ENCODE measurements at places on chromosomes 2 and 18.

- peak; percentile 61 for DNase-seq
Measured at GRCh38 chr18:55515941-55516710, 71.9 kb downstream of the TCF4 start.

DNA sequence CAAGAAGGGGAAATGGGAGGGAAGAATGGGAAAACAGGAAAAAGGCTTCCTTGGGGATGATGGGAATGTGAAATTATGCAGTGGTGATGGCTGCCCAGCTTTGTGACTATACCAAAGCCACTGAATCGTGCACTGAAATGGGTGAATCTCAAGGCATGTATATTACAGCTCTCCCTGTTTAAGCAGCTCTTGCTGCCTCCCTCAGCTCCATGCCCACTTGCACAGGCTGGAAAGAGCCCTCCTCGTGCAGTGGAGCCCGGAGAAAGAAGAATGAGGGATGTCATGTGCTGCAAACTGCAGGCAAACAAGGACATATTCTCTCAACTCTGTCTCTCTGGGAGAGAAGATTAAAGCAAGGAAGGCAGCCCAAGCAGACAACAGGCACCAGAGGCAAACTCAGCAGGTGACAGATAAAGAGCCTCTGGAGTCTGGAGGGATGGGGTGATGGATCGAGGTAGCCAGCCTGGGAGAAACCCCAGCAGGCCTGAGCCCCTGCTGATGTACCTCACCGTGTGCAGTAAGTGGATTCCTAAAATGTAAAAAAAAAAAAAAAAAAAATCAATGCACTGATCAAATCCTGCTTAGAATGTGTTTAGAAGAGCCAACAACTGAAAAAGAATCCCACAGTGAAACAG, 62.4 kb upstream of the SLC66A3 start:
- no peak for DNase-seq

DNA sequence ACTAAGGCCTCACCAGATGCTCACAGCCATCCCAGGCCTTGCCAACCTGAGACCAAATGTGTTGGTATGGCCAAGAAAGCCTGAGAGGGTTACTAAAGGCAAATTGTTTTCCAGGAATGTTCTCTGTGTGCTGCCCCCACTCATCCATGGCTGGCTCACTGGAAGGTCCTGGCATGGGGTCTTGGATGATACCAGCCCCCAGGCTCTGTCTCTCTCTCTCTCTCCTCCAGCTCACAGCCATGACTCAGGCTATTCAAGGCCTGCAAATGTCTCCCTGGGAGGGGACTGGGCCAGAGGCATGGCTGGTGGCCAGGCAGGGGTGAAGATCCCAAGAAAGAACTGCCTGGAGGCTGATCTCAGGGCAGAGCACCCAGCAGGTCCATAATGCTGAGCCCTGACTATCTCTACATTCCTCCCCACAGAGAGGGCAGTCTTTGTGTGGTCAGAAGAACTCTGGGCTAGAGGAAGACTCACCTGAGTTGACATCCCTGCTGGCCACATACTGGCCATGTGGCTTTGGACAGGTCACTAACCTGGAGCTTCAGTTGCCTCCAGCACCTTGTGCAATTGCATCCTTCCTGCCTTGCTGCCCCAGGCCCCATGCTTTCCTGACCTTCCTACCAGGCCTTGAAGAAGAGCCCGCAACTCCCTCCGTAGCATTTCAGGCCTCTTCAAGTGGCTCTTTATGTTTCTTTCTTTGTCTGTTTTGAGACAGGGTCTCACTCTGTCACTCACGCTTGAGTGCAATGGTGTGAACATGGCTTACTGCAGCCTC, 150.4 kb downstream of the ZFP36L2 start:
- DNase-seq: peak; percentile 90

GRCh38 chr2:42150159-42150558, 19.0 kb upstream of the EML4 start:
- no peak for DNase-seq

DNA sequence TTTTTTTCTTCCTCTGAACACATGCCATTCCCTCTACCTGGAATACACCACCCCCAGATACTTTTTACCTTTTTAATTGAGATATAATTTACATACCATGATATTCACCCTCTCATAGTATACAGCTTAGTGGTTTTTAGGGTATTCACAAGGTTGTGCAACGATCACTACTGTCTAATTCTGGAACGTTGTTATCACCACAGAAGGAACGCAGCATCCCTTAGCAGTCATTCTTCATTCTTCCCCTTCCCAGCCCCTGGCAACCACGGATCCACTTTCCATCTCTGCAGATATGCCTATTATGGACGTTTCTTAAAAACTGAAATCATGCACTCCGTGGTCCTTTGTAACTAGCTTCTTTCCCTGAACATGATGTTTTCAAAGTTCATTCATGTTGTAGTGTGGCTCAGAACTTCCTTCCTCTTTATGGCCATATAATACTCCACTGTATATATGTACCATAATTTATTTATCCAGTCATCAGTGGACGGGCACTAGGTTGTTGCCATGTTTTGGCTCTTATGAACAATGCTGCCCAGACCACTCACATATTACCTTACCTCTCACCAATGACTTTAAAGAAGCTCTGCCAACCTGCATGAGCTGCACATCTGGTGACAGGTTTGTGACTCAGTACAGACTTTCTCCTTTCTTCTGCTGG, 168.9 kb downstream of the CTIF start:
- no peak for DNase-seq

- DNase-seq: no peak
Measured at GRCh38 chr2:236157366-236157765, 10.8 kb downstream of the GBX2 start.

DNA sequence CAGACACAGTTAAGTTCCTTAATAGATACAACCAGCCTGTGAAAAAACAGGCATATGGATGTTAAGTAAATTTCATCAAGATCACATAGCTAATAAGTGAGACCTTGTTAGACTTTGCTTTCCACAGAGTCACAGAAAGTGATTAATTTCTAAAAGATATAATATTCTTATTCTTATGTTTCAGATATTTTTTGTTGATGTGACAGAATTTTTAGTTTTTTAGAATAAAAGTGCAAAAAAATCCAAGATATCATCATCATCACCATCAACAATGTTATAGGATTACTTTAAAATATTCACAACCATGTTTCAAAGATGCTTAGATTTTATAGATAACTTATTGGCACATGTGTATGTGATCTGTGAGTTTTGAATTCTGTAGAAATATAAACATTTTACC, 132.3 kb upstream of the ITGA4 start:
- no peak for DNase-seq

GRCh38 chr18:80190311-80190710, 57.0 kb downstream of the PARD6G start:
- no peak for DNase-seq

GRCh38 chr2:213150315-213151097, 906 bp downstream of the IKZF2 start:
- no peak for DNase-seq

DNA sequence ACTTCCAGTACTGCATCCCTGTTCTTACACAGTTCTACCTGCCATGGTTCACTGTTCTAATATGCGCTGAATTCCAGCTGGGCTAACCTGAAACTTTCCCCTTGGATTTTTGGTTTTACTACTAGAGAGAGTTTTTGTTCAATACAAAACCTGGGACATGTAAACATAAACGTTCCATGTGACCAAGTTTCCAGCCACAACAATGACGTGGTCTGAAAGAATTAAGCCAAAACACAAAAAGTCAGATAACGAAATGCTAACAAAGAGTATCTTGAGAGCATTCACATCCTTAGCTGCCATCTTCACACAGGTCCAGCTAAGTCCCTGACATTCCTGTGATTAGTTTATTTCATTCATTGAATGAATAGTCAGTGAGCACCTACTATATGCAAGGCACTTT, 467.0 kb upstream of the PKDCC start:
- DNase-seq: no peak

DNA sequence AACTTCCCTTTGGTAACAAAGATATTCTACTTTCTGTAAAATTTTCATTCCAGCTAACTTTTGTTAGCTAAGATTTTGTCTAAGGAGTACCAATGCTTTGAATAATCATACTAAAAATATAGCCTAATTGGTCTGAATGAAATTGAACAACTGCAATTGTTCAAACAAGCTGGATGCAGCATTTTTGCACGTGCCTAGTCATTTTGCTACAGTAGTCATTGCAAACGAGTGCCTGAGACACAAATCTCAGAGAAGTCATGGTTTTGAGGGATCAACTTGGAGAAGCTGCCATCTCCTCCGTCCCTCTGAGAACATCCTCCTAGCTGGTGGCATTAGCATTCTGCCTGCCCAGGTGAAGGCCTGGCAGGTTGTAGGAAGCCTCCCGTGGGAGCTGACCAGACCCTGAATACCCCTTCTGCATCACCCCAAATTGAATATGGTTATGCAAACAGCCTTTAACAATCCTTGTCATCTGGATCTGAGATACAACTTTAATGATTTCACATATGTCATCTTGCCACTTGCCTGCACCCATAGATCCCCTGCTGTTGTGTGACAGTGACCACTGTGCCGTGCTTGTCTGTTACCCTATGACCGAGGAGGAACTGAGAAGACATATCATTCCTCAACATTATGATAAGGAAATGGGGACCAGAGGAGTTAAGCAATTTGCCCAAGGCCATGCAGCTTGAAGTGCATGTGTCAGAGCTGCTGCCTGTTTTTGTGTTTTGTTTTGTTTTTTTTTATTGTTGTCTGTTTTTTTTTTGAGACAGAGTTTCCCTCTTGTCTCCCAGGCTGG, 29.1 kb upstream of the MGAT4A start:
- no peak for DNase-seq

DNA sequence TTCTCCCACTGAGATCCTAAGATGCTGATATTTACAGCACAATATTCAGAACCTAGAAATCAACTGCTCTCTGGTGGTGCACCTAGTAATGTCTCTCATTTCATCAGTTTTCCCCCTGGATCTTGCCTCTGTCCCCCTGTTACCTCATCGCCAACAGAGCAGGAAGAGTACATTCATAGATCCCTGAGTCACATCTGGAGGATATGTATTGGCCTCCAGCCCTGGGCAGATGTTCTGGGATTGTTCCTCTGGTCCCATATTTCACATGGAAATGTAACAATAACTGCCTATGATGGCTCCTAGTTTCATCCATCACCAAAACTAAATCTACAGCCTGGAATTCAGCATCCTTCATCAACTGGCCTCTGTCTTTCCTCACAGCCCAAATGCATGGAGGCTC, 278.8 kb upstream of the SLC14A2 start:
- DNase-seq: no peak

- DNase-seq: no peak
Measured at GRCh38 chr18:48019557-48020325, 89.3 kb upstream of the SMAD2 start.

DNA sequence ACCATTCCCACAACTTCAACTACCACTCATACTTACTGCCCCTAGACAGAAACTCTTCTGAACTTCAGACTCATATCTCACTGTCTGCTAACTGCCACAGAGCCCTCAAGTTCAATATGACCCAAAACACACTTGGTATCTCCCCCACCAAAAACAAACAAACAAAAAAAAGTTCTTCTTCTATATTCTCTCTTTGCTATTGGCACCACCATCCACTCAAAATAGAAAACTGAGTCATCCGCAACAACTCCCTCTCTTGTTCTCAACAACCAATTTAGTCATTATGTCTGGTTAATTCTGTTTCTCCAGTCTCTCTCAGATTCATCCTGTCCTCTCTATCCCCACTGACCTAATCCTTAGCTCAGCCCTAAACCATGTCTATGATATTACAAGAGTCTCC, 7.2 kb upstream of the DCTN1 start:
- DNase-seq: no peak

DNA sequence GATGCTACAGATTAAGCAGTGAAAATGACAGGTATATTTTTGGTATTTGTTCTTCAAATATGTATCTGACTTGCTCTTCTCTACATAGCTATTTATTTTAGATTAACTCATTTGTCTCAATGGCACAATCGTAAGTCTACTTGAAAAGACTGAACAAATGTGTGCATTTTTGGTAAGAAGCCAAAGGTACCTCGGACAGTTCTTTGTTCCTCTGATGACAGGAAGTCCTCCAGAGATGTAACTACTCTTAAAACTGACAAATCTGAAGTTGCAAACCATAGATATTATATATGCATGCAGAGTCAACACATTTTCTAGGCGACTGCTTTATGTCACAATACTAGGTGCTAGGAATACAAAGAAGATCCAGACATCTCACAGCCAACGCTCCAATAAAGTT, 36.7 kb downstream of the NDUFAF7 start:
- DNase-seq: peak; percentile 5

GRCh38 chr2:147464737-147465357, 380.0 kb upstream of the ACVR2A start:
- no peak for DNase-seq

- no peak for DNase-seq
Measured at GRCh38 chr18:6994771-6995430, 122.7 kb downstream of the LAMA1 start.

GRCh38 chr2:38440655-38441054, 63.6 kb upstream of the ATL2 start:
- no peak for DNase-seq

GRCh38 chr2:11746807-11747459, 501 bp downstream of the LPIN1 start:
- DNase-seq: no peak

- no peak for DNase-seq
Measured at GRCh38 chr2:68426848-68427579, 40.1 kb downstream of the FBXO48 start.

- DNase-seq: peak; percentile 22
Measured at GRCh38 chr18:47756364-47757016, 174.0 kb downstream of the SMAD2 start.

DNA sequence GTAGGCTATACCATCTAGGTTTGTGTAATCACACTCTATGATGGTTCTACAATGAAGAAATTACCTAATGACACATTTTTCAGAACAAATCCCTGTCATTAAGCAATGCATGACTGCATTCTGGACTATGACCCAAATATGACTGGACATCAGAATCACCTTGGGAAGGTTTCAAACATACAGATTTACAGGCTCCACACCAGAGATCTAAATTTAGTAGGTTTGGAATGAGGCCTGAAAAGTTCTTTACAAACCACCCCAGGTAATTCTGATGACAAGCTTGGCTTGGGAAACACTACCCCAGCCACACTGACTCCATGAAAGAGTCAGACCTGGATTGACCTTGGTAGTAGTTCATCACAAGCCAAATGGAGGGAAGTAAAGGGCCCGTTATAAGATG, 52.2 kb upstream of the NFE2L2 start:
- no peak for DNase-seq

DNA sequence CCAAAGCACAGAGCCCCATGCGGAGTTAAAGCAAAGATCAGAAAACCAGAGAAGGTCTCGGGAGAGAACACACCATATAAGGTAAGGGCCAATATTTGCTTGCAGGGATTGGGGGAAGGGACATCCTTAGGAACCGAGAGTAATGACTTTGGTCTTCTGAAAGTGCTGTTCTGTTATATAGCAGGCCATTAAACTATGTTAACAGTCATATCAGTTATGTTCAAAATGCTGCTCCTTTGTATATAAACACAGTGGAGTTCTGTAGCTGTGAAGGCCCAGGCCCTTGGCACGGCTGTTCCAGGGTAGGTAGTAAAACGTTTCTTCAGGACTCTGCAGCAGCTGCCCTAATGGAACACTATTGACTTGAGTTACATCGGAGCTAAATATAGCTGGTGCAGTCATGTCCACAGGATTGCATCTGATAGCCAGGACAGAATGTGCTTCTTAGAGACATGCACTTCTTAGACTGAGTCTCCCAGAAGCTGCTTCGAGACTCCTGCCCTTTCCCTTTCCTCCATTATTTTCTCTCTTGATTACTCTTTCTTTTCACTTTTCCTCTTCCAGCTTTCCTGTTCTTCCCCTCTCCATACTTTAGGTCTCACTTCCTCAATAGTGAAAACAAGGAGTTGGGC, 122.4 kb downstream of the SETBP1 start:
- peak; percentile 47 for DNase-seq

- no peak for DNase-seq
Measured at GRCh38 chr18:40821596-40822243, 1133.3 kb upstream of the PIK3C3 start.

All from fibroblast of skin of right quadriceps (primary cell).